GM23338 (cell line): ENCODE measurements at places on chromosomes 4 and X.

- no peak for DNase-seq
Observed at GRCh38 chr4:83767067-83767466, 231.2 kb downstream of the GPAT3 start.

DNA sequence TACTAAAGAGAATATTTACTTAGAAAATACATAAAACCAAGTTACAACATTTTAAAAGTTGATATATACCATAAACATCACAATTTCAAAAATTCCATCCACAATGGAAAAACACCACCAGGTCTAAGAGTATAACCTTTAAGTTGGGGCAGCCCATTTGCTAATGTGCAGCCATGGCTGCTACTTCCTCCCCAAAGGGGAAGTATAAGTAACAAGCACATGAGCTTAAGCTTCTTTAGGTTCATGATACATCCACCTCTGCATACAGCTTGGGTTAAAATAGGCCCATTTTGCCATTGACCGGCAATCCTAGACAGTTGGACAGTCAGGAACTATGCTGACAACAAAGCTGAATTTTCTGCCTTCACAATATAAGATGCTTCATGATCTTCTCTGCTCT, 16.6 kb upstream of the GASK1B start:
- DNase-seq = no peak

- DNase-seq = no peak
Observed at GRCh38 chr4:59122626-59123025, 2012.4 kb upstream of the IGFBP7 start.

DNA sequence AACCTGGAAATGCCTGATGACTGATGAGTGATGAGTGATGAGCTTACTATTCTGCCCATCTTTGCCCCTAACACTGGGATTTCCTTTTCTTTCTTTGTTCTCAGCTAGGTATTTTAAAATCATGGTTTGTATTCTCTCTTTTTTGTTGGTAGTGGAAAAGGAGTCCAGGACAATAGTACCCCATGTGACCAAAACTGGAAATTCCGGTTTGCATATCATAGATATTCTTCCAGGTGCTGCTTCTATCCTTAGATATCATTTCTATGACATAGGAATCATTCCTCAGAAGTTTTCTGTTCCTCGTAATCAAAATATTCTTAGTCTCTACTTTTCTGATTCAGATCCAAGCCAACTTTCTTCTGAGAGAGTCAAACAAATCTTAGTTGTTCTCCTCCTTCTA, 320.5 kb upstream of the TET2 start:
- DNase-seq = no peak

GRCh38 chrX:16882169-16882568, 12.0 kb upstream of the RBBP7 start:
- no peak for DNase-seq

DNA sequence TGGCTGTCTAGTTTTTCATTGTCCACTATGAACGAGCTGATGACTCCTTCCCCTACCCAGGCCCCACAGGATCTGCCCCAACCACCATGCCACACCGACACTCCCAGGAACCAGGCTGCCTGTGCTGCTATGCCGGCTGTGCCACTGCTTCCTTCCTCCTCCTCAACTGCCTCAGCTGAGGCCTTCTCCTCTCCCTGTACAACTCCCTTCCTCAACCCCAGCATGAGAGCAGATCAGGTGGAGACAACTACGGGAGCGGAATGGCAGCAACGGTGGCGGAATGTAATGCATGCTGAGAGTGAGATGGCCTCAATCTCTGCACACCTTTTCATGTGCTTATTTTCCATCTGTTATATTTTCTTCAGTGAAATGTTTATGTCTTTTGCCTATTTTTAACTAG, 76.3 kb upstream of the ASB12 start:
- DNase-seq = no peak

GRCh38 chr4:38837849-38838248, 18.8 kb downstream of the TLR6 start:
- DNase-seq = no peak

- peak; percentile 66 for DNase-seq
Observed at GRCh38 chr4:3655963-3656362, 110.2 kb upstream of the ADRA2C start.

- DNase-seq = no peak
Observed at GRCh38 chr4:178068136-178068535, 625.9 kb upstream of the AGA start.

DNA sequence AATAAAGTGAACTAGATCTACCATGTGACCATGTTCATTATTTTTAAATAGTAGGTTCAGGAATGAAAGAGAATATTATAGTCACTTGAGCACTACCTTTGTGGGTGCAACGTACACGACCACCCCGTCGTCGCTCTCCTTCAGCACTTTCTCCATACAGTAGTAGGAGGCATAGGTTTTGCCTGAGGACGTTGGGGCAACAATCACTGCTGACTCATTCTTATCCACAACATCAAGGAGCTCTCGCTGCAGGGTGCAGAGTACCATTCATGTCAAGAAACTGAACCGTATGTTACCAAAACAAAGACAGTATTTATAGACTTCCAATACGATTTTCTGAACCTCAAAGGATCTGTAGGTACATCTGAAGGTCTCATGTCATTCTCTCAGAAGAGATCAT, 44.7 kb downstream of the DDX60 start:
- no peak for DNase-seq

DNA sequence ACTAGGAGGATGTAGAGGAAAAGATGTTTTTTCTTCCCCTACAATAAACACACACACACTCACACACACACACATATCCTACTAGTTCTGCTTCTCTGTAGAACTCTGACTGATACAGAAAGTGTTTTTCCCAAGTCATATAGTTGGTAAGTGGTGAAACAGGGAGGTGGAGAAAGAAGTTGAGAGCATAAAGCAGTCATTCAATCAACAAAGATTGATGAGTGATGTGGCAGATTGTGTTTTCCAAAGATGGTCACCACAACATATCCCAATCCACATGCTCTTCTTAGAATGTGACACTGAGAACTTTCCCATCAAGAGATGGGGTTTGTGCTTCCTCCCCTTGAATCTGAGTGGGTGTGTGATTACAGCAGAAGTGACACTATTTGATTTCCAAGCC, 123.4 kb upstream of the ATP6AP2 start:
- DNase-seq = no peak

DNA sequence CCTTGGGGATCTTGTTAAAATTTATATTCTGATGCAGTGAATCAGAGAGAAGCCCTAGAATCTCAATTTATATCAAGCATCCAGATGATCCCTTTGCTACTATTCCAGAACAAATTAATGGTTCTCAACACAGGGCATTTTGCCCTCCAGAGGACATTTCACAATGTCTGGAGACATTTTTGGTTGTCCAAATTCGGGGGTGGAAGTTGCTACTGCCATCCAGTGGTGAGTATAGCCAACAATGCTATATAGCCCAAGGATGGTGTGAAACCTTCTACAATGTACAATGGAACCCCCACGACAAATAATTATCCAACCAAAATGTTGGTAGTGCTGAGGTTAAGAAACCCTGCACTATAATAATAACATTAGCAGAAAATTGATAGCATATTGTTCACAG, 2440.0 kb downstream of the PCDH7 start:
- DNase-seq = peak; percentile 53

DNA sequence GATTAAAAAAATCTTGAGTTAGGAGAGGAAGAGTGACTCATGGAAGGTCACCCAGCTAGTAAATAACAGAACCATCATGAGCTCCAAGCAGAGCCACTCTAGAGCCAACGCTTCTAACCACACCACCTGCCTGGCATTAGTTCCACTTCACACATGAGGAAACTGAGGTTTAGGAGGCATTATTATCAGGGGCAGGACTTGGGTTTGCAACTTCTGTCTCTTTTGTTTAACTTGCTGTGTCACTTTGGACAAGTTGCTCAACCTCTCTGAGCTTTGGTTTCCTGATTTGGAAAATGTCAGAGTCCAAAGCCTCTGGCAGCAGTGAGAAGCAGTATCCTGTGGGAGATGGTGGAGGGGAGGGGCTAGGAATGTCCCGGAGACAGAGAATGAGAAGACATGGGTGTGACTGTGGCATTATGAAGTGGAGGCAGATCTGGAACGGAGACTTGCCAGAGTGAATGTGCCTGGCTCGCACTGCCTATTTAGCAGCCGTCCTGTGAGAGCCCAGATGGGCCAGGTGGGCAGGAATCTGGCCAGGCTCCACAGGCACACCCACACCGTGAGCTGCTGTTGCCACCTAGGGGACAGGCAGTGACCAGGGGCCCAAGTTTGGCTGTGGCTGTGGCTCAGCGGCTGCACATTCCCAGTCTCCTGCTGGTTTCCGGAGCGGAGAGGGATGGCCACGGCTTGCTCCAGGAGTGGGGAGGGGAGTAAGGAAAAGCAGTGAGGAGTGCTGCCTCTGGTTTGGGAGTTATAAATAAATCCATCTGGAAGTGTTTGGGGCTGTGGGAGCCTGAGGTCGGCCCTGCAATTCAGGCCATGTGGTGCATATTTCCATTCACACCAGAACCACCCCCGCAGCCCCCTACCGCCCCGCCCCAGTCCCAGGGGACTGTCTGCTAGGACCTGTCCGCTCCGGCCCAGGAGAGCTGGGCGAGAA, 93.4 kb downstream of the NHSL2 start:
- peak; percentile 77 for DNase-seq

- DNase-seq = no peak
Observed at GRCh38 chr4:122715221-122715620, 17.3 kb upstream of the BBS12 start.

DNA sequence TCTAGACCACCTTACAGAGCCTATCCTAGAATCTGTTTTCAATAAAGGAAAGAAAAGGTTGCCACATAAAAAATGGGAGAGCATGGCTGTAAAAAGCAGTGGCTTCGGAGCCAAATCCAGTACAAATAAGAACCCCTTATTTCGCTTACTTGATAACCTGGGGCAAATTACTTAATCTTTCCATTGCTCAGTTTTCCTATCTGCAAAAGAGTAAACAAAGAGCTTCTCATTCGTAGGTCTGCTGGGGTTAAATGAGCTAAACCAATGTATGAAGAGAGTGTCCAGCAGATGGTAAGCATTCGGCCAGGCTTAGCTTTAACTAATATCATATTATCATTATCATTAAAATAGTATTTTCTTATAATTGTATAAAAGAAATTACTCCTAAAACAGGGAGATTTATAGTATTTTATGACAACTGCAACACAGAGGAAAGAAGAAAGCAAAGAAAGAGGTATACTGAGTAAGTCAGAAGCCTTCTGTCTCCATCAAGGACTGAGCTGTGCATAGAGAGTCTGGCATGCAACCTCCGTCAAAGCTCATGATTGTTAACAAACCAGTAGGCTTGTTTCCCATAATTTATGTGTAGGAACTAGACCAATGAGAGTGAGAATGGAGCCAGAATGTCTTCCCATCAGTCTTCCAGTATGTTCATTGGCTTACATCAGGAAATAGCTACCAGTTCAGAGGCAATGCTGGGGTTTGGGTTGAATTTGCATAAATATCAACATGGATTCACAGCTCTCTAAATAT, 364.9 kb downstream of the UNC5C start:
- no peak for DNase-seq

DNA sequence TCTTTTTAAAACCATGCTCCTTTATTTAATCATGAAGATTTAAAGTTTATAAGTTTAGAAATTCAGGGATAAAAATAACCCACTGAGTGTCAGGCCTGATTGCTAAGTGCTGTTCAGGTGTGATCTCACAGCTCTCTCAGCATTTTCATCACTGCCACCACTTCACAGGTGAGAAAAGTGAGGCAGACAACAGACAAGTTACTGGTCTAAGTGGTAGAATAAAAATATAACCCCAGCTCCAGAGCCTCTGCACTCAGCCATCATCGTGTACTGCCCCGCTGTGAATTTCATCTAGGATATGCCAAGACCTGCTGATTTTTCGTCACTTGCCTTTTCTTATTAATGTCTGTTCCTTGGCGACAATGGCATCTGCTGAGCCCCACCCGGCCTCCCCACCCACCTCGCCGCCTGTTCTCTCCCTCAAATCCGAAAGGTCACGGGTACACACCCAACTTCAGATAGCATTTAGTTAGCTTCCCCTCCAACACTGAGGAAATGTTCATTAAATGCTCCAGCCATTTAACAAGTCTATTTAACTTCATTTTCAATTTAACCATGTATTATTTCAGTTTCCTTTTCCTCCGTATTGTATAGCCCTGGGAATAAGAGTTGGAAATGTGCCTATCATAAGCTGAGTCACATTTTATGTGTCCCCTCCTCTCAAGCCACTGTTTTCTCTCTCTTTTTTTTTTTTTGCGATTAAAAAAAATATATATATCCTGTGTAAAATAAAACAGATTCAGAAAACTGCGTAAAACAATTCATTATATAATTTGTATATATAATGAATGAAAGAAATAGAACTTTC, 236.5 kb downstream of the CBR4 start:
- no peak for DNase-seq

- no peak for DNase-seq
Observed at GRCh38 chr4:141807103-141807891, 170.9 kb downstream of the IL15 start.

GRCh38 chrX:105114554-105115130, 105.9 kb downstream of the TEX13A start:
- no peak for DNase-seq

GRCh38 chr4:183823434-183823833, 81.7 kb upstream of the STOX2 start:
- DNase-seq = no peak

DNA sequence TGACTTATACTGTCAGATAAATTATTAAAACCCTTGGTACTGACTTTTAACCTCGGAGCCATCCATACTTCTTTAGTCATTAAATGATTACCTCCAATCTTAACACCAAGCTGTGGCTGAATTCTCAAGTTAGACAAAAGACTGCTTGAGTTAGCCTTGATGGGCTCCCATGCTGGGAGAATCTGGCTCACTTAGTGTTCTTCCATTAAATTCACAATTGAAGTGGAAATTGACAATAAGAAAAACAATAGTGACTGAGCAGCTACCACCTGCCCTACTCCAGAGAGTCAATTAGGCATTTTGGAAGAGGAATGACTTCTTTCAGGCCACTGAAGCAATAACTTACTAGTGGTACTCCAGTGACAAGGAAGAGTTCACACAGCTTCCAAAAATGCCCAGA, 503.0 kb upstream of the CPXCR1 start:
- peak; percentile 28 for DNase-seq

DNA sequence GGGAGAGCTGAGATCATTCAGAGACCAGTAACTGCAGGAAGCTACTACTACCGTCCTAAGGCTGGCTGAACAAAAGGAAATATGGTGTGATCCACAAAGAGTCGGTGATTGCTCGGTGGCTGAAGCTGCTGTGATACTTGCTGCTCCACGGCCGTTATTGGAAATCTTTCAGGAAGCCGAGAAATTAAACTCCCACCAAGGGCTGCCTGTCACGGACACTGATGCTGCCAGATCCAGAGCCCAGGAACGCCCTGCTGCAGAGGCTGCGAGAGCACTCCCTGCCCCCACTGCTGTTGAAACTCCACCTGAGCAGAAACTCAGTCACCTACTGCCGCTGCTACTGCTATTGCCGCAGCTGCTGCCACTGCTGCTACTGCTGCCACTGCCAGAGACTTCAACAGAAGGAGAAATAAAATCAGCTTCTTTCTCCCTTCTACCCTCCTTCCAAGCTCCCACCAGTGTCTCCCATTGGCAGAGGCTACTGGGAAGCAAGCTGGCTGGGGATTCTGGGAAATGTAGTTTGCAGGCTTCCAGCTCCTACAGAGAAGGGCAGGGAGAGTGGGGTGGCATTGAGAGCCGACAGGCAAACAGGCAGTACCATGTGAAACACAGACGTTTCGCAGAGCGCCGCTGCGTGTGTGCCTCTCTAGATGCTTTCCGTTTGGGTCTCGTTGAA, 126.0 kb upstream of the ENPP6 start:
- peak; percentile 95 for DNase-seq

- no peak for DNase-seq
Observed at GRCh38 chr4:610411-611261, 14.7 kb upstream of the PDE6B start.

GRCh38 chrX:30965767-30966166, 76.7 kb upstream of the TAB3 start:
- no peak for DNase-seq

GRCh38 chr4:14792702-14793227, 209.5 kb upstream of the CPEB2 start:
- DNase-seq = no peak
